ENCODE measurements at places on chromosomes 1 and 21.

GRCh38 chr1:70415882-70416281 is 4.8 kb downstream of the CTH start:
- DNase-seq = no peak

DNA sequence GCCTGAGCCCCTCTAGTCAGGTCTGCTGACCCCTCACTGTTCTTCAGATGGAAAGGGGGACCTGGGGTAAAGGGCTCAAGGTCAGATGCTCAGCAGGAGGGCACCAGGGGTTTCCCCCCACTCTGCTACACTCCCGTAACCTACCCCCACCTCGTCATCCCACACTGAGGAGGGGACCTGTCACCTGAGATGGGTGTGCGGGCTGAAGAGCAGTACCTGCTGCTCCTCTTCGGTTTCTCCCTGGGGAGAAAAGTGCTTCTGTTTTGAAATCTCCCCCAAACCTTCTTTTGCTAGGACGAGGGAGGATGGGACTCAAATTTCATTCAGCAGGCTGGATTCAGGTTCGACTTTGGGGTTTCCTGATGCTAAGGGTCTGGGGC is 65.2 kb downstream of the SYT2 start:
- no peak for DNase-seq

GRCh38 chr1:233427907-233428306 is 100.4 kb downstream of the MAP3K21 start:
- no peak for DNase-seq

GRCh38 chr1:57131701-57132394 is 166.0 kb upstream of the C8B start:
- DNase-seq = no peak

GRCh38 chr1:4638345-4638729 is 16.1 kb upstream of the AJAP1 start:
- DNase-seq = no peak

DNA sequence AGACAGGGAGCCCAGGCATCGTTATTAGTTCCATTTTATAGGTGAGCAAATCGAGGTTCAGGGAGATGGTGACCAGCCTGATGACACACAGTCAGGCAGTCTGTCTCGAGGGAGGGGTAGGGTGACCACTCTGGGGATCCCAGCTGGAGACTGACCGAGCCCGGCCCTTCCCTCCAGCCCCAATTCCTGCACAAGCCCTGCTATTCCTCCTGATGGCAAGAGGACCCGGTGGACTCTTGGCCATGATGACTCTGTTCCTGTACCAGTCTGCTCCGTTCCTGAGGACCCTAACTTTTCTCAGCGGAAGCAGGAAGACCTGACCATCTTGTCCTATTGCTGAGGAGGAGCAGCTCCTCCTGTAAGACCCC is 391 bp downstream of the AGT start:
- no peak for DNase-seq

DNA sequence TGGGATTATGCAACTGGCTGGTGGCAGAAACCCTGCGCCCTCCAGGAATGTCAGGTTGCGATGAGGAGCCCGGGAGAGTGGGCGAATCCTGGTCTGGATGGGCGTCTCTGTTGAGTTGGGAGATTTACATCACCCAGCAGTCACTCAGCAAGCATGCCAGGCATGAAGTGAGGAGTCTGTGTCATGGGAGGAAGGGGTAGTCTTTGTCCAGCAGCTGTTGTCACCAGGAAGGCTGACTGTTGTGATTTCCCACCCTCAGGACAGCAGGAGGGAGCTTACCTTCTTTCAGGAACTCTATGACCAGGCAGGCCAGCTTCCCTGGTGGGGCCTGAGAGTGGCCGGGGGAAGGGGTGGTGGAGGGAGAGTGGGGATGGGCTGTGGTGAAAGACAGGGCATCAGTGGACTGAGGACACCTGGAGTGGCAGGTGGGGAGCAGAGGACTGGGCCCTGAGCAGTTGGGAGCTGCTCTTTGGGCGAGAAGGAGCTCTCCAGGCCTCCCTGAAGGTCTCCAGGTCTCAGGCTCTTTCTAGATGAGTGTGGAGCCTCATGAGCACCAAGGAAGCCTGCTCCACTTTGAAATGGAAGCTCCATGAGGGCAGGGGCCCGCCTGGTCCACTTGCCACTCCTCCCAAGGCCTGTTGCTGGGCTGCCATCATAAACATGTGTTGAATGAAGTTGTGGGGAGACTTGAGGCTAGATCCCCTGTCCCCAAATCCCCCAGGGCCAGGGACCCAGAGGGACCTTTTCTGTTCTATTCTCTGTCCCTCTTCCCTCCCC is 21.3 kb upstream of the PKP1 start:
- no peak for DNase-seq

Data from CD4-positive, alpha-beta T cell treated with Interferon gamma for 1 hour (primary cell).